ENCODE measurements at places on chromosomes 12 and 14.

DNA sequence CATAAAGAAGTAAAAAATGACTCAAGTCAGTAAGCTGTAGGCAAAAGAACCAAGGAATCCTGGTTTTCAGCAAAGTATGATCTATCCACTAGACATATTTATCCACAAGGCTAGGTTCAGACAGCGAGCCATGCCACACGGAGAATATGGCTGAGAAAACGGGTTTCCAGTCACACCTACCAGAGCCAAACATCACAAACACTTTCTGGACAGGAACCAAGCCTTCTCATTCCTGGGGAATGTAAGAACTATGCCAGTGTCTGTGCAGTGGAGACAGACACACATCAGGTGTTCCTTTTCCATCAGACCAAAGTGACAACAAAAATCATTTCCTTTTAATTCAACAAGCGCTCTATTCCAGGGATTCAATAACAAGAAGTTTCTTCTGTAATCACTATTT lies 41.1 kb downstream of the AREL1 start:
- H3K4me3 ChIP-seq, result no peak overlapping the region
- peaks cover 23% of the 10 kb centered on the region for H3K4me1 ChIP-seq
- no peak for DNase-seq
- no peaks in the 10 kb centered on the region for H3K27me3 ChIP-seq

GRCh38 chr12:103687253-103687652 lies 100.2 kb downstream of the STAB2 start:
- no peak overlapping the region for H3K27ac ChIP-seq
- no peak overlapping the region for H3K4me3 ChIP-seq
- H3K4me1 ChIP-seq, result no peaks in the 10 kb centered on the region
- no peaks in the 10 kb centered on the region for H3K36me3 ChIP-seq
- H3K27me3 ChIP-seq, result no peaks in the 10 kb centered on the region
- DNase-seq, result no peak

- no peak for DNase-seq
- no peak overlapping the region for H3K4me3 ChIP-seq
- peaks cover 26% of the 10 kb centered on the region for H3K4me1 ChIP-seq
These were observed 109.5 kb downstream of the DIP2B start for GRCh38 chr12:50614167-50614759.

DNA sequence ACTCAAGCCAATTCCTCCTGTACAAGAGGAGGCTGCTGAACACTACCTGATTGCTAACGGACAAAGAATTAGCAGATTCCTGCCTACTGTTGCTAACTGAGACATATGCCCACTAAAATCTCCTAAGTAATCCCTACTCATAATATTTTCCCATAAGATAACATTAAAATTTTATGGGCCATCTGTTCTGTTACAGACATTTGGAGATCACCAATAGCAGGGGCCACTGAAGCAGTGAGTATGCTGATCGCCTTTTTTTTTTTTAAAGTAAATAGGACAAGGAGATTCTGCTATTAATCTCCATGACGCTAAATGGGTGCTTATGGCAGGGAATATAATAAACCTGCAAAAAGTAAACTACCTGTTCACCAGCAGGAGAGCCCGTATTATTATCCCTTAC lies 292.9 kb downstream of the MED13L start:
- no peak overlapping the region for H3K27ac ChIP-seq
- H3K36me3 ChIP-seq, result peaks cover 34% of the 10 kb centered on the region
- H3K27me3 ChIP-seq, result peaks cover 2% of the 10 kb centered on the region
- no peak for DNase-seq
- H3K4me3 ChIP-seq, result no peak overlapping the region
- H3K4me1 ChIP-seq, result peaks cover 16% of the 10 kb centered on the region

GRCh38 chr12:104477510-104478390 lies 21.0 kb downstream of the CHST11 start:
- H3K4me3 ChIP-seq, result peak overlapping the region; percentile 89
- no peak for DNase-seq
- H3K36me3 ChIP-seq, result peaks cover 7% of the 10 kb centered on the region
- H3K27ac ChIP-seq, result peak overlapping the region; percentile 98

GRCh38 chr12:132601171-132601883 lies 9.1 kb downstream of the LRCOL1 start:
- H3K27me3 ChIP-seq, result peaks cover 16% of the 10 kb centered on the region
- peaks cover 23% of the 10 kb centered on the region for H3K4me1 ChIP-seq
- H3K36me3 ChIP-seq, result no peaks in the 10 kb centered on the region
- peak overlapping the region; percentile 85 for H3K4me3 ChIP-seq
- no peak for DNase-seq

DNA sequence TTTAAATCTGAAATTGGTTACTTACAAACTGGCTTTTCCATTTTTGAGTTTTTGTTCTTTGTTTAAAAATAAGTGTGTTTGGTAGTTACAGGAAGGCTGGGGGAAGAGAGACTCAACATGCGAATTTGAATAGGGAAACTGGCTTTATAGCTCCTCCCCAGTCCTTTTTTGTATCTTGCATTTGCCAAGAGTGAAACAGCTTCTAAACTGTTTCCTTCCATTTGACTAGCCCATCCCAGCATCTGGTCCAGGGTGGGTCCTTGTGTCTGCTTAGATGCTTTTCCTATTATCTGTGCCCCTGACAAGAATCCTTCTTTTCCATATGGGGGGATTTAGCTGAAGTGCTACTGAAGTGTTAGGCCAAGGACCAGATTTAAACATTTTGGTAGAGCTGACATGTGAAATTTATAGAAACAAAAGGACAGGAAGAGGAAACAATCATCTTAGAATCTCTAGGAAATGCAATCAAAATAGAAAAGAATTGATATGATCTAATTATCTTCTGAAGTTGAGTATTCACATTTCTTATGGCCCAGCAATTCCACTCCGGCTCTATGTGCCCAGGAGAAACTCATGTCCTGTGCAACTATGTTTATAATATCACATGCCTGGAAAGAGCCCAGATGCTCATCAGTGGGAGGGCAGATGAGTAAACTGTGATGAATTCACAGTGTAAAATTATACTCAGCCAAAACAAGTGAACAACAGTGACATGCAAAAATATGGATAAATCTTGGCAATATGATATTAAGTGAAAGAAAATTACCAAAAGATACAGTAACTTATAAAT lies 7.4 kb downstream of the SMOC1 start:
- H3K4me3 ChIP-seq, result no peak overlapping the region
- peaks cover 14% of the 10 kb centered on the region for H3K27me3 ChIP-seq
- DNase-seq, result no peak

DNA sequence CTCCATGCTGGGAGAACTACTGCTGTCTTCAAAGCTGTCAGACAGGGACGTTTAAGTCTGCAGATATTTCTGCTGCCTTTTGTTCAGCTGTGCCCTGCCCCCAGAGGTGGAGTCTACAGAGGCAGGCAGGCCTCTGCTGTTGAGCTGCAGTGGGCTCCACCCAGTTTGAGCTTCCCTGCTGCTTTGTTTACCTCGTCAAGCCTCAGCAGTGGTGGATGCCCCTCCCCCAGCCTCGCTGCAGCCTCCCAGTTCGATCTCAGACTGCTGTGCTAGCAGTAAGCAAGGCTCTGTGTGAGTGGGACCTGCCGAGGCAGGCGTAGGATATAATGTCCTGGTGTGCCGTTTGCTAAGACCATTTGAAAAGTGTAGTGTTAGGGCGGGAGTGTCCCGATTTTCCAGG lies 31.4 kb upstream of the RFX4 start:
- no peak overlapping the region for H3K4me3 ChIP-seq
- no peak overlapping the region for H3K27ac ChIP-seq
- H3K27me3 ChIP-seq, result peaks cover 10% of the 10 kb centered on the region
- DNase-seq, result no peak
- H3K36me3 ChIP-seq, result no peaks in the 10 kb centered on the region
- H3K4me1 ChIP-seq, result no peaks in the 10 kb centered on the region

DNA sequence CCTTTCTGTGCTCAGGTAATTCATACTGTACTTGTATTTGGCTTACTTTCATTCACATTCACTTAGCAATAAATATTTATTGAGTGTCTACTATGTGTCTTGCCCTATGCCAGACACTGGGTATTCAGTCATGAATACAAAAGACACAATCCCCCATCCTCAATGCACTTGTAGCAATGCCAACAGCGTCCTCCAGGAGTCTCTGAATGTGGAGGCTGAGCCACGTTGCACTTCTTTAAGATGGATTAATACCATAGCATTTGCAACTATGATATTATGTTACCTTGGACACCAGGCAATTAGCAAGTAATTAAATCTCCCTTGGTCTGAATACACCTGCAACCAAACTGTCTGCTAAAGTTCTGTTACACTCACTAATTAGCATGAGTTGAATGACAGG lies 58.8 kb downstream of the OTX2 start:
- peaks cover 4% of the 10 kb centered on the region for H3K27me3 ChIP-seq
- no peak overlapping the region for H3K27ac ChIP-seq
- no peaks in the 10 kb centered on the region for H3K4me1 ChIP-seq
- no peak for DNase-seq
- no peak overlapping the region for H3K4me3 ChIP-seq
- no peaks in the 10 kb centered on the region for H3K36me3 ChIP-seq

- H3K36me3 ChIP-seq, result no peaks in the 10 kb centered on the region
- no peaks in the 10 kb centered on the region for H3K4me1 ChIP-seq
- peaks cover 3% of the 10 kb centered on the region for H3K27me3 ChIP-seq
- no peak overlapping the region for H3K27ac ChIP-seq
- no peak for DNase-seq
- no peak overlapping the region for H3K4me3 ChIP-seq
These were observed 182.2 kb upstream of the GSC start for GRCh38 chr14:94952097-94952496.

GRCh38 chr14:81710232-81710845 lies 176.7 kb upstream of the SEL1L start:
- H3K27me3 ChIP-seq, result no peaks in the 10 kb centered on the region
- no peaks in the 10 kb centered on the region for H3K4me1 ChIP-seq
- H3K27ac ChIP-seq, result no peak overlapping the region

- H3K4me3 ChIP-seq, result no peak overlapping the region
- H3K27me3 ChIP-seq, result no peaks in the 10 kb centered on the region
- no peak overlapping the region for H3K27ac ChIP-seq
- peaks cover 37% of the 10 kb centered on the region for H3K36me3 ChIP-seq
- no peak for DNase-seq
- H3K4me1 ChIP-seq, result no peaks in the 10 kb centered on the region
These were observed 182.7 kb downstream of the ANO6 start for GRCh38 chr12:45398552-45398951.

DNA sequence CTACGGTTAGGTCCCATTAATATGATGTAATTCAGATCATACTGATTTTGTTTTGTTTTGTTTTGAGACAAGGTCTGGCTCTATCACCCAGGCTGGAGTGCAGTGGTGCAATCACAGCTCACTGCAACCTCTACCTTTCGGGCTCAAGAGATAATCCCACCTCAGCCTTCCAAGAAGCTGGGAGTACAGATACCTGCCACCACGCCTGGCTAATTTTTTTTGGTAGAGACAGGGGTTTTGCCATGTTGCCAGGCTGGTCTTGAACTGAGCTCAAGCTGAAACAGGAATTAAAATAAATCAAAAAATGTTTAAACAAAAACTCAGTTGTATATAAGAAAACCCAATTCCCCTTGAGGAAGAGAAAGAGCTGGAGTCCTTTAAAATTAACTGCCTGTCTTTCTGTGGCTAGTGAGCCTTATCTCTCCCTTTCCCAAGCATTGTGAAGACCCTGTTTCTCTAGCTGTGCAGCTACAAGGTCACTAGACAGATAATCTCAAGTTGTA lies 17.7 kb upstream of the ANAPC7 start:
- no peaks in the 10 kb centered on the region for H3K4me1 ChIP-seq
- H3K36me3 ChIP-seq, result no peaks in the 10 kb centered on the region
- no peak overlapping the region for H3K4me3 ChIP-seq
- no peak for DNase-seq
- peaks cover 3% of the 10 kb centered on the region for H3K27me3 ChIP-seq
- no peak overlapping the region for H3K27ac ChIP-seq

- H3K27me3 ChIP-seq, result peaks cover 3% of the 10 kb centered on the region
- H3K4me1 ChIP-seq, result peaks cover 2% of the 10 kb centered on the region
- DNase-seq, result no peak
- no peaks in the 10 kb centered on the region for H3K36me3 ChIP-seq
These were observed 33.0 kb downstream of the PTPN21 start for GRCh38 chr14:88521818-88522217.

GRCh38 chr12:11725686-11726085 lies 76.2 kb downstream of the ETV6 start:
- peaks cover 3% of the 10 kb centered on the region for H3K36me3 ChIP-seq
- no peak overlapping the region for H3K4me3 ChIP-seq
- peaks cover 29% of the 10 kb centered on the region for H3K4me1 ChIP-seq
- no peak overlapping the region for H3K27ac ChIP-seq
- DNase-seq, result no peak
- H3K27me3 ChIP-seq, result no peaks in the 10 kb centered on the region

GRCh38 chr14:29955087-29955486 lies 27.4 kb upstream of the PRKD1 start:
- H3K36me3 ChIP-seq, result no peaks in the 10 kb centered on the region
- H3K27me3 ChIP-seq, result no peaks in the 10 kb centered on the region
- H3K4me1 ChIP-seq, result no peaks in the 10 kb centered on the region
- H3K27ac ChIP-seq, result no peak overlapping the region
- no peak overlapping the region for H3K4me3 ChIP-seq
- DNase-seq, result no peak

GRCh38 chr12:14714437-14714836 lies 18.0 kb upstream of the GUCY2C start:
- H3K27ac ChIP-seq, result no peak overlapping the region
- no peak for DNase-seq
- H3K27me3 ChIP-seq, result peaks cover 2% of the 10 kb centered on the region
- no peak overlapping the region for H3K4me3 ChIP-seq
- H3K4me1 ChIP-seq, result no peaks in the 10 kb centered on the region

- H3K4me1 ChIP-seq, result no peaks in the 10 kb centered on the region
- no peak for DNase-seq
- peaks cover 4% of the 10 kb centered on the region for H3K27me3 ChIP-seq
- H3K27ac ChIP-seq, result no peak overlapping the region
- H3K36me3 ChIP-seq, result no peaks in the 10 kb centered on the region
These were observed 60.7 kb downstream of the CLMN start for GRCh38 chr14:95258754-95259593.

GRCh38 chr14:54713379-54713778 lies 146.5 kb downstream of the SAMD4A start:
- H3K27ac ChIP-seq, result no peak overlapping the region
- DNase-seq, result no peak
- H3K4me3 ChIP-seq, result no peak overlapping the region
- no peaks in the 10 kb centered on the region for H3K27me3 ChIP-seq

DNA sequence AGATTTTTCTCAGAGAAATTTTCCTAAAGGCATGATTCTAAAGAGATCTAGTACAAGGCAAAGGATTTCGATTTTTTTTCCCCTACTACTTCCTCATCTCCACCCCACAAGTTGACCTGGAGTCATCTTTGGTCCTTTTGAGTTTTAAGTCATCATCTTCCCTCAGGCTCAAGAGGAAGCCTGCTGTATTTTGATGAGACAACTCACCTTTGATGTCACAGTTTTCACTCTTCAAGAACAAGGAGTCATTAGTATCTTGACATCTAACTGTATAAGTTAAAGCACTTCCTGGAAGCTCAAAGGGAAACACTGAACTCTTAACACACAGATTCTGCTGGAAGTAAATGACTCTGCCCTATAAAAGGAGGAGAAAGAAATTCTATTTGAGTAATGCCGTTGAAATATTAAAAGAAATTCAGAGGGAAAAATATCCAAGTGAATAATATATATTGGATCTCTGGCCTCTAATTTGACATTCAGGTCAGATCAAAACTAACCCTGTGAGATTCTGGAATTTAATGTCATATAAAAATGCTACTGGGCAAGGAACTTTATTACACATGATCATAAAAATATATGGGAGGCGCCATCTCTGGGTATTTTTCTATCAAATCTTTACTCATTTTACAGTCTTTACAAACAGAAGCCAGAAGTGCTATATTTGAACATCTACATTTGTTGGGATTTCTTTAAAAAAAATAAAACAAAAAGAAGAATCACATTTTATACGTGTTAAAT lies 435.0 kb downstream of the NRXN3 start:
- H3K36me3 ChIP-seq, result no peaks in the 10 kb centered on the region
- no peak overlapping the region for H3K27ac ChIP-seq
- DNase-seq, result no peak
- H3K4me1 ChIP-seq, result no peaks in the 10 kb centered on the region
